ENCODE measurements at places on chromosomes 7 and 10.

GRCh38 chr7:108086962-108087361 is 43.2 kb downstream of the LAMB4 start:
- DNase-seq: no peak

GRCh38 chr7:101939136-101939695 is 121.8 kb downstream of the CUX1 start:
- DNase-seq: no peak

DNA sequence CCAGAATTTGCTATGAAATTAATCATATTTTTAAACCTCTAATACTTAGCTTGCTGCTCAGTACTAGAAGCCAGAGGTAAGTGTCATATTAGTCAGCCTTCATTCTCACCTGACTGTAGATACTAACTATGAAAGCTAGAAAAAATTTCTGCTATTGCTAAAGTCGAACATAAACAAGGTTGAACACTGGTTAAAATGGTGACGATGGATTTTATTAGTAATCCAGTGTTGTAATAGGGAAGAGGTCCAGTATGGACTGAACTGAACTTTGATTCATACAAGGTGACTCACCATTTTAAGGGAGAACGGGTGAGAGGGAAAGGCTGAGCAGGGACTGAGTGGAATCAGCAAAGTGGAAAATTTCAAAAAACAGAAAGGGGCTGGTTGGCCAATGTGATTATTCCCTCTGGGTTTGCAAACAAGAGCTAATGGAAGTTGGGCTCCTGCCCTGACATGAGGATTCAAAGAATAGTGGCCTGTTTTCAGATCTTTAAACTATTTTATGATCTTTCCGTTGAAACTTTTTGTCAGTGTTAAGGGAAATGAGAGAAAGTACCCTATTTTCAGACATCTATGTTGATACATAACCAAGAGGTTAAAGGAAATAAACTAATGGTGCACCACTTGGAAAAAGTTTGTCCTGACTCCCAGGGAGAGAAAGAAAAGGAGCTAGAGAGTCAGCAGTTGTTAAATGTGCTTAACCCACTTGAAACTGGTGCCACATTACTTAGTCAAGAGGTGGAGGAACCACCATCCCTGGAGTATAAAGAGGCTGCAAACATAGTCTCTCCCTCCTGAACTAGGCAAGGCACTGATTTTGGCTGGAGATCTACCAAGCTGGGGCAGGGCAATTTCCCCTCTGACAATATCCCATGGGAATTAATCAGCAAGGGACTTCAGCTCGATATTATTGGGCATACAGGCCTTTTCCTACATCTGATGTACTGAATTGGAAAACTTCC is 15.3 kb upstream of the AKR1C1 start:
- DNase-seq: peak; percentile 90

GRCh38 chr10:122671355-122671754 is 28.3 kb downstream of the C10orf120 start:
- DNase-seq: no peak

DNA sequence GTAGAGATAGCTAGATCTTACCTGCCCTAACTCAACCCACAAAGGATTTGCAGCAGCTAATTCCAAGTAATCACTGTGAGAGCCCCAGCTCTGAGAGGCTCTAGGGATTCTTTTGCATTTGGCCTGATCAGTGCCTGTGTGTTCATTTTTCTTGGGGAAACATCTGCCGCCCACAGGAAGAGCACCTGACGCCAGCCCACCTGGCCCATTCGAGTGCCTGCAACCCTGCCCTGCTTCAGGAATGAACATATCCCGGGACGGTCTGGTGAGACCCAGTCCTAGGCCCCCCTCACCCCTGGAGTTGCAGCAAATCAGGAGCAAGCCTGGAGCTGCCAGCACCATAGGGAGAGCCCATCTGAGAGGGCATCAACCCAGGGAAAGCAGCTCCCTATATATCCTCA is 38.8 kb downstream of the GSDME start:
- no peak for DNase-seq

GRCh38 chr10:16648366-16648765 is 126.7 kb upstream of the C1QL3 start:
- no peak for DNase-seq

DNA sequence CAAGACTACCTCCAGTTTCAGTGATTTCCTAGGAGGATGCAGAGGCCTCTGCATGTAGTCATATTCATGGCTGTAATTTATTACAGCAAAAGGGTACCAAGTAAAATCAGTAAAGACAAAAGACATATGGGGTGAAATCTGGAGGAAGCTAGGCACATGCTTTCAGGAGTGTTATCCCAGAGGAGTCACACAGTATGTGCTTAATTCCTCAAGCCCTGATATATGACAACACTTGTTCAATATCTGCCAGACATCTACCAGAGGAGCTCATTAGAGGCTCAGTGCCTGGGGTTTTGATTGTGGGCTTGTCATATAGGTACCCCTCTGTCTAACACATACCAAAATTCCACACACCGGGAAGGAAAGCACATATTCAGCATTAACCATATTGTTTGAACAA is 283.8 kb downstream of the CXCL12 start:
- no peak for DNase-seq

DNA sequence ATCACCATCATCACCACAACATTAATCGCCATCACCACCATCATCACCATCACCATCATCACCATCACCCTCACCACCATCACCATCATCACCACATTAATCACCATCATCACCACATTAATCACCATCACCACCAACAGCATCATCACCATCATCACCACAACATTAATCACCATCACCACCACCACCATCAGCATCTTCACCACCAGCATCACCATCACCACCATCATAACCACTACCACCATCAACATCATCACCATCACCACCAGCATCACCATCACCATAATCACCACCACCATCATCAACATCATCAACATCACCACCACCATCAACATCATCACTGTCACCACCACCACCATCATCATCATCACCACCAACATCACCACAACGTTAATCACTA is 124.6 kb downstream of the WDFY4 start:
- DNase-seq: no peak

DNA sequence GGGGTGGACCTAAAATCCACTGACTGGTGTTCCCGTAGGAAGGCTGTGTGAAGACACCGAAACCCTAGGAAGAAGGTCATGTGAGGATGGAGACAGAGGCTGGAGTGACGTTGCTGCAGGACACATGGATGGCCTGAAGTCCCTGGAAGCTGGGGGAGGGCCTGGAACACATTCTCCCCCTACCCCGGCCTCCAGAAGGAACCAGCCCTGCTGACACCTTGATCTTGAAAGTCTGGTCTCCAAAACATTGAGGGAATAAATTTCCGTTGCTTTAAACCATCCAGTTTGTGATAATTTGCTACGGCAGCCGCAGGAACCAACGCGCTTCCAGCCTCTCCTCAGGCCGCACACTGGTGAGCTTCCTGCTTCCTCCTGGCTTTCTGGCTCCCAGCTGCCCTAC is 288.2 kb downstream of the GLRX3 start:
- DNase-seq: no peak

DNA sequence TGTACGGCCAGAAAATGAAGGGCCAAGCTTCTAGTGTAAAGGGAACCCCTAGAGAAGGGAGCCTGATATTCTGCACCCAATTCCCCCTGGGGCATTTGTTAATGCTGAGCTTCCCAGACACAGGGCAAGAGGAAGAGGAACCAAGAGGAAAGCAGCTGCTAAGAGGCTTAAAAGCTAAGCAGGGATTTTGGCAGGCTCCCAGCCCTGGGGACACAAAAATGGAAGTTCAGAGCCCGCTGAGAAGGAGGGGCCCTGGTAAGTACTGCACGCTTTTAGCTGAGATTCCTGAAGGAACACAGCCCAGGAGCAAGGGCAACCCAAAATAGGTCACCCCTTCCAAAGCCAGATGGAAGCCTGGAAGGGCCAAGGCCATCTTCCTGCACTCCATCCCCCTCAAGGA is 387.3 kb upstream of the MGMT start:
- no peak for DNase-seq

- DNase-seq: no peak
Measured at GRCh38 chr7:149595541-149595940, 97.9 kb upstream of the ZNF746 start.

DNA sequence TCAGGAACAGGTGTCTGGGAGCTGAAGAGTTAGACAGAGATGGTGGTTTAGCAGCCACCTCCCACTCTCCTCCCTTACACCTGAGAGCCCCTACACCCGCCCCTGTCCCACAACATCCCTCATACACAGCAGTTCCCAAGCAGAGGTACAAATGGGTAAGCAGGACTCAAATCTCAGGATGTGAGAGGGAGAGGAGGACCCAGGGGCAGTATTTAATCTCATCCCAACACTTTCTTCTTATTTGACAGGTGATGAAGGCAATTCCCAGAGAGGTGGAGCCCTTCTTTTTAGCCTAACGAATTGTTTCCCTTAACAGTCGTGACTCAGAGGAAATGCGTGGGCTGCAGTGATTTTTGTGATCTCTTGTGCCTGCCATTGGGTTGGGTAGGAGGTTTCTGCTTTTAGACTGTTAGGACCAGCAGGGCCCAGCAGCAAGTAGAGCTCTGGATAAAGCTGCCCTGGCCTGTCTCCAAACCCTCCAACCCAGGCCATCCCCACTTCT is 191.3 kb downstream of the HECW1 start:
- DNase-seq: no peak

DNA sequence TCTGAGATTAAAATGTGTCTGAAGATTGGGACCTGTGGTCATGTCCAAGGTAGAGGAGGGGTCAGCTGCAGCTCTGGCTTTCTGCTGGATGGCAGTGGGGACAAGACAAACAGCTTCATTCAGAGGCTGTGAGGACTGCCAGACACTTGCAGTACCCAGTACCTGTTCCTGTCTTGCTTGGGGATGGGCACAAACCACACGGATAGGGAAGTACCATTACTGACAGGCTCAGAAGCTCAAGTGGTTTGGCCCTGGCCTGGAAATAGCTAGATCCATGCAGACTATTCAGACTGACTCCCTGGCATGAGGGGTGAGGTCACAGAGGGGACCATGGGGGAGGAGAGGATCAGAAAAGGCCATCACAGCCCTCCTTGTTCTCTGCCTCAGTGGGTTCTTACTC is 56.0 kb upstream of the COMTD1 start:
- no peak for DNase-seq

- no peak for DNase-seq
Measured at GRCh38 chr10:125003146-125003900, 61.4 kb downstream of the ZRANB1 start.

DNA sequence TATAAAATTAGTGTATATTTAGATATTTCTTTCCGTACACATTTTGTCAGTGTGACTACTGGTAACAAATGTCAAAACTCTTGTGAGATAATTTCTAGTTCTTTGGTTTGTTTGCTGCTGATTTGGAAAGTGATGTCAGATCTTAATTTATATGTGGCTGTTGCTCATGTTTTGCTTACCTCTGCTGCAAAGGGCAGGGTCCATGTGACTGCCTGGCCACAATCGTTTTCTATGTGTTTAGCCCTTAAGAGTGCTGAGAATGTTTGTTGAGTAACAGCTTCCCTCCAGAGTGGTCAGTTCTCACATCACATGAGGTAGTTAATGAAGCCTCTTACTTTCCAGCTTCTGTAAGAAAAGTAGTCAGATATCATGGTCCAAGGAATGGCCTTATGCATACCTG is 4.2 kb downstream of the NRBF2 start:
- DNase-seq: peak; percentile 47

DNA sequence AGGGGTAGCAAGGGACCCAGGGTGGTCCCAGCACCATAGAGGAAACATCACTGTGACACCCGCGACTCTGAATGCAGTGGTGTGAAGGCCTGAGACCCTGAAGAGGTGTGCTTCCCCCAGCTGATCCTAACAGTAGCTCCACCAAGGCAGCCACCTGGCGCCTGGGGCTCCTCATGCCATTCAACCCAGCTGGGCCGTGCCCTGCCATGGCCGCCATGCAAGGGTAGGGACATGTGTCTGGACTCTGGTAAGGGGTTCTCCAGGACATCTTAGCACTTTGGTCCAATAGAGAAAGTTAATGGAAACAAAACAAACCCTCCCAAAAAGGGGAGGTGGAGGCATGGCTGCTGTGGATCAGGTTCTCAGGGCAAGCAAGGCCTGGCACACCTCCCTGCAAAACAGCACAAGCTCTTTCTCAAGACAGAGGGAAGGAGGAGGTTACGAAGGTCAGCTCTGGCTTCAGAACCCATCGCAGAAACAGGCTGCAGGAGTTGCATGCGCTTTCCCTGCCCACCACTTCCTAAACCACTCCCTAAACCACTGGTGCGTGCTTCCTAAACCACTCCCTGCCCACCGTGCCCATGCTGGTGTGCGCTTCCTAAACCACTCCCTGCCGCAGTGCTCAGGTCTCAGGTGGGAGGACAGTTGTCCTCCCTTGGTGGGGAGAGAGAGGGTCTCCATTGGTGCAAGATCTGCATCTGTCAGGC is 108.7 kb downstream of the LARP4B start:
- DNase-seq: no peak

DNA sequence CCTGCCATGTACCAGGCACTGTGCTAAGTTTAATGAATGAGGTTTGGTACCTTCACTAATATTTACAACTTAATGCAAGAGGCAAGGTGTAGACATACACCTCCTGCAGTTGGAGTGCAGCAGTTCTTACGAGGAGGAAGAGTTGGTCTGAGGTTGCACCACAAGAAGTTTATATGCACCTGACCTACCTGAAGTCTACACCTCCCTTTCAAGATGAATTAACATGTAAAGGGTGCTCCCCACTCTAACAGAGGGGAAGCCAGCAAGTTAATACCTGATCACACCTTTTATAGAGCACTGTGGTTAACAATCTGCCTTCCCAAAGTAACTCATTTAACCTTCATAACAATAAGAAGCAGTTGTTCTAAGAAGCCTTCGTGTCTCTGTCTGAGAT is 120.0 kb downstream of the LYZL1 start:
- DNase-seq: no peak

DNA sequence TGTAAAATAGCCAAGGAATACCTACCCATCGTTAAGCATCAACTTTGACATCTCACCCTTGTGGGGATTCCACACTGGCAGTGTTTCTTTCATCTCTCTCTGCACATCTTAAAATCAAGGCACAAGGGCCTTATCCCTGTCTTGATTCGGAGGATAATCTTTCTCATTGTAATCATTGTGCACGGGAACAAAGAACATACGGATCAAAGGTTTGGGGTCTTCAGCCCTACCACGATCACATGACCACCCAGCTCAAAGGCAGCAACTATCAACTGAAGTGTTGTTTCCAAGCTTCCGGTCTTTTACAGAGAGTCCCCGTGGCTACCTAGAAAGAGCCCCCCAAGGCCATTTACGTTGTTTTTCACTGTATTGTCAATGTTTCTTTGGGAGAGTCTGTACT is 11.9 kb downstream of the FGFBP3 start:
- DNase-seq: no peak

GRCh38 chr7:51011710-51012350 is 229.1 kb upstream of the GRB10 start:
- DNase-seq: no peak

- no peak for DNase-seq
Measured at GRCh38 chr10:70541736-70542564, 60.6 kb downstream of the PRF1 start.

- DNase-seq: peak; percentile 67
Measured at GRCh38 chr7:101550641-101551541, 78.2 kb downstream of the MYL10 start.

DNA sequence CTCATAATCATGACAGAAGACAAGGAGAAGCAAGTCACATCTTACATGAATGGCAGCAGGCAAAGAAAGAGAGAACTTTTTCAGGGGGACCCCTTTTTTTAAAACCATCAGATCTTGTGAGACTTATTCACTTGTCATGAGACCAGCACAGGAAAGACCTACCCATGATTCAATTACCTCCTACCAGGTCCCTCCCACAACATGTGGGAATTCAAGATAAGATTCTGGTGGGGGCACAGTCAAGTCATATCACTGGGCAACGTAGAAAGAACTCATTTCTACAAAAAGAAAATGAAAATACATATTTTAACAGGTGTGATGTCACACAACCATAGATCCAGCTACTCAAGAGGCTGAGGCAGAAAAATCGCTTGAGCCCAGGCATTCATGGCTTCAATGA is 304.1 kb downstream of the IPMK start:
- no peak for DNase-seq

Measured in AG20443 (cell line).